ENCODE measurements at places on chromosomes 12 and 14. TPM values are rescaled to one million over a fixed set of nuclear protein-coding genes. Genes with fewer than 3 reads are reported as not detected.
A peak's percentile ranks its signal among the peaks of the same experiment; 100 is the strongest.

SPIC gene
- total RNA-seq, result not detected

ARHGAP9 gene
- 0.18 TPM for total RNA-seq

- DNase-seq, result no peak
Observed at GRCh38 chr12:52532636-52533035, 12.4 kb upstream of the KRT5 start.

ZDHHC22 gene
- 0.25 TPM for total RNA-seq

TTC9 gene
- total RNA-seq, result not detected

DNA sequence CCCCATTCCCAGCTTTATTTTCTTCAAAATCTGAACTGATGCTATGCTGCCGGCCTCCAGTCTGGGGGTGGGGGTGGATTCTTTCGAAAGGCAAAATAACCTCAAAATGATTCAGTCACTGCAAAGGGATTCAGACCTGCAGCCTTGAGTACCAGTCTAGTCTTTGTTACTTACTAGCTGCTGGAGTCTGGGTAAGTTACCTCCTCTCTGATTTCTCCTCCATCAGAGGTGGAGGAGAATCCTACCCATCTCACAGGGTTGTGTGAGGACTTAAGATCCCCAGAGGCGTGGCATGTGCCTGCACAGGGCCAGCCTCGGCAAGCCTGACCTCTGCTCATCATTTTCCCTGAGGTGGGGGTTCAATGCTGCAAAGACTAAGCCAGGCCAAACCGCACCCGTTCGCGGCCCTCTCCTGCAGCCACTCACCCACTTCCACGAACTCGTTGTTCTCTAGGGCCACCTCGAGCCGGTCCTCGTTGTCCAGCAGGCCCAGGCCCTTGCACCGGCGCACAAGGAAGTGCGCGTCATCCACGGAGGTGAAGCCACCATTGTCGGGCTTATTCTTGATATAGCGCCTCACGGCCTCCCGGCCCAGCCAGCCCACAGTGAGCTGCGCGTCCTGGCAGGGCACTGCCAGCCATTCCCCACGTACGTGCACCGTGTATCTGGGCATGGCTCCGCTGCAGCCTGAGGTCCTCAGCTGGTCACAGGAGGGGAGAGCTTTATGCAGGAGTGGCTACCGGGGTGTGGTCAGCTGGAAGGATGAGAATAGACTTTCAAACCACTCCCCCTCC is 709 bp downstream of the HAL start:
- no peak for DNase-seq

DNA sequence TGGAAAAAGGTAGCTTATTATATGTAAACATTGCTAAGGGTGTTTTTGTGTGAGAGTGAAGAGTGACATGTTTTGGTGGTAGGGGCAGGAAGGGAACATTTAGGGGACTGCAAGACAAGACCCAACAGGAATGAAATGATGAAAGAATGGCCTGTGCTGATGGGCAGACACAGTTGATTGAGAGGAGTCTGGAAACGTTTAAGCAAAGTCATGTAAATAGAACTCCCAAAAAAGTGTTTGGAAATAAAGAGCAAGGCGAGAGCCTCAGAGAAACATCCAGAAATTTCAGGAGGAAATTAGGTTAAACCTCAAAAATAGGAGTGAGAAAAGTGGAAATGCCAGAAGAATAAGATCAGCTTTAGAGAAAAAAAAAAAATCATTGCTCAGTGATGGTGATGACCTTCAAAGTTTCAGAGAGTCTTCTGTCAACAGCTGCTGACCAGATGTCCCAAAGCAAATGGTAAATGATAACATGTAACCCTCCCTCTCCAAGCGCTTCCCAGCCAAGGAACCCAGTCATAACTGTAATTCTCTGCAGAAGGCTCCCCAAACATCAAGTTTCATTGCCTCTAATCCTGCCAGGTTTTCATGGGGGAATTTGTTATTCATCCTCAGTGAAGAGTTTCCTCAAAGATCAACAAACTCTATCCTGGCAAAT is 223.2 kb upstream of the FAR2 start:
- no peak for DNase-seq

DNA sequence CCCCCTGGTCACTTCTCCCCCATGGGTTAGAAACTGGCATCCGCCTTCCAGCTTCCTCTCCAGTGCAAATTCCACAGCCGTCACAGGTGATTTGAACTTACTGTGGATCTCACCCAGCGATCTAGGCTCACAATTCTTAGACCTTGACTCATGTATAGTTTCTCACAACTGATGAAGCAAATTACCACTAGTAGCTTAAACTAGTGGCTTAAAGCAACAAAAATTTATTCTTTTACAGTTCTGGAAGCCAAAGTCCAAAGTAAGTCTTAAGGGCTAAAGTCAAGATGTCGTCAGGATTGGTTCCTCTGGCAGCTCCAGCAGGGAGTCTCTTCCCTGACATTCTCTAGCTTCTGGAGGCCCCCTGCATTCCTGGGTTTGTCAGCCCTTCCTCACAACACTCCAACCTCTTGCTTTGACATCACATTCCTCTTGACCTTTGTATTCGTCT is 117.4 kb downstream of the KTN1 start:
- DNase-seq, result no peak

- DNase-seq, result no peak
Observed at GRCh38 chr12:102638777-102639176, 158.4 kb upstream of the IGF1 start.

- no peak for DNase-seq
Observed at GRCh38 chr12:2118481-2119255, 65.9 kb downstream of the CACNA1C start.

- DNase-seq, result no peak
Observed at GRCh38 chr12:47722136-47722834, 3.0 kb downstream of the ENDOU start.

DNA sequence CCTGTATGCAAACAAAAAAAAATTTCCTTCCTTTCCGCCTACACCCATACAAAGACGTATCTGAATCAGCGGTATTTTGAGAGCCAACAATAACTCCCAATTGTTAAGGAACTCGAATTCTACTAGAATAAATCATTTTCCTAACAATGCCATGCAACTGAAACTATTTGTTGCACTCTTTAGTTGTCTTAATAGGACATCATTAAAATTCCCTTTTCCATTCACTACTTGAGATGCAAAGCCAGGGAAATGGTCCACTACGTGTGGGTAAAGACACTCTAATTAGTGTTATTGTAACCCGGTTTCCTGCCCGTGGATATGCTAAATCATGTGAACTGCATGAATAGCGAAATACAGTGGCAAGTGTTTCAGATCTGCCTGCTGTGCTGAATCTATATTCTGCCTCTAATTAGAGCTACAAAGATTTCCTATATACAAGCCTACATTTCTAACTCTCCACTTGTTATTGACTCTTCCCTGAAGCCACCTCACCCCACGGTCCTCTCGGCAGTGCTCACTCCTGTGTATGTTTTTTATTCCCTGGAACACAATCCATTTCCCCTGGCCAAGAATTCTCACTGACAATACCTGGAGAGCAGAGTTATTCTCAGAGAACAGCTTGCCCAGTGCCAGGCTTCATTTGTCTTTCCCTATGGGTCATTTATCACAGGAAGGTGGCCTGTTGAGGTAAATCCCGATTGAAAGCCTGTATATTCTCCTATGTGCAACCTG is 168.3 kb downstream of the PAWR start:
- peak; percentile 94 for DNase-seq

DNA sequence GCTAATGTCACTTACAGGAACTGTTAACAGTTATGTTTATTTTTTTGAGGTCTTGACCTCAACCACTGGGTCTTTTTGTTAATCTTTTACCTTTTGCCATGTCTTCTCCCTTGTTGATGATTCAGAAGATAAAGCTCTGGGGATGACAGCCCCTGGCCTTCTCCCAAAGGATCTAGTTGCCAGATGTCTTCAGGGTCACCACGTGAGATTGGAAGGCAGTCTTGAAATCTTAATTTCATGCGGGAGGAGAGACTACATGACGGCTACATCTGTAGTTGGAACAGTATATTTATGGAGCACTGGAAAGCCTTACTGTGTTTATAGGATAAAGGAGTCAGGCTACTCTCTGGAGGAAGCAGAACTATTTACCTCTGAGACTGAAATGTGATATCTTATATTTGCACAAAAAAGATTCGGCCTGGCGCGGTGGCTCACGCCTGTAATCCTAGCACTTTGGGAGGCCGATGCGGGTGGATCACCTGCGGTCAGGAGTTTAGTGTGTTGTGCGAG is 5.6 kb downstream of the MLEC start:
- no peak for DNase-seq

KANSL2 gene
- total RNA-seq, result 122 TPM

TMEM30B gene
- total RNA-seq, result not detected

KRT71 gene
- total RNA-seq, result not detected

PTPN21 gene
- 1.2 TPM for total RNA-seq

GRCh38 chr12:3572560-3572959 is 81.6 kb downstream of the PRMT8 start:
- DNase-seq, result peak; percentile 21

- peak; percentile 71 for DNase-seq
Observed at GRCh38 chr12:116276652-116277466, 634 bp downstream of the MED13L start.

GRCh38 chr14:102927346-102927877 is 4.9 kb downstream of the AMN start:
- no peak for DNase-seq

DNA sequence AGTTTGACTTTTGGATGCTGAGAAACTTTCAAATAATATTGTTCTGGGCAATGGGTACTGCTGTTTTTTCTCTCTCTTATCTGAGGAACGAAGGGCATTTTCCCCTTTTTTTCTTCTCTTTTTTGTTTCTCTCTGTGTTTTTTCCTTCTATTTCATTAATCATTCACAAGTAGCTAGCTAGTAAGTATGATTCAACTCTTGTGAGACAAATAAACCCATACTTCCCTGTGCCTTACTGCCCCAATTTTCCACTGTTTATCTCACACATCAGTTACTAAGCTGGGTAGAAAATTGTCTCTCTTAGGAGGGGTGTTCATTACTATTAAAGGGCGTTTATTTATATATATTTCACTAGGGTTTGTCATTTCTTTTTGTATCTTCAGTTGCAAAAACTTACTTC is 437.6 kb downstream of the RERGL start:
- DNase-seq, result no peak

Measured in G401 (cell line).